ENCODE measurements at places on chromosomes 5 and 9. TPM values are rescaled to one million over a fixed set of nuclear protein-coding genes. Genes with fewer than 3 reads are reported as not detected.

Gene DMRTA1
- 1.4 TPM for polyA plus RNA-seq

- DNase-seq = no peak
Observed at GRCh38 chr9:297104-297972, 82.7 kb downstream of the DOCK8 start.

- DNase-seq = no peak
Observed at GRCh38 chr9:94699715-94700373, 26.7 kb upstream of the AOPEP start.

DNA sequence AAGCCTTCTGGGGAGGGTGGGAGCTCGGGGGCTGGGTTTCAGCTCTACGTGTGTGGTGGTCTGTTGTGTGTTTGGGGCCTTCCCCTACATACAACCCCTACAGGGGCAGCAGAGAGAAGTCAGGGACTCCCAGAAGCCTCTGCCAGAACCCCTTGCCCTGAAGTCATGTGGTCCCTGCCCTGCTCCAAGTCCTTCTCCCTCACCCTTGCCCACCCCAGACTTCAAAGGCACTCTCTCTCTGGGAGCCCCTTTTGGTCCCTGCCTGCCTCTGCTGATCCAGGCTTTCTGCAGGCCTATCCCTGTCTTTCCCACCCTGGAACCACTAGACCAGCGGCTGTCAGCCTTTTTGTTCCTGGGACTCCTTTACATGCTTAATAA is 61.1 kb upstream of the PSD2 start:
- no peak for DNase-seq

- DNase-seq = no peak
Observed at GRCh38 chr9:114124138-114124537, 25.0 kb upstream of the KIF12 start.

DNA sequence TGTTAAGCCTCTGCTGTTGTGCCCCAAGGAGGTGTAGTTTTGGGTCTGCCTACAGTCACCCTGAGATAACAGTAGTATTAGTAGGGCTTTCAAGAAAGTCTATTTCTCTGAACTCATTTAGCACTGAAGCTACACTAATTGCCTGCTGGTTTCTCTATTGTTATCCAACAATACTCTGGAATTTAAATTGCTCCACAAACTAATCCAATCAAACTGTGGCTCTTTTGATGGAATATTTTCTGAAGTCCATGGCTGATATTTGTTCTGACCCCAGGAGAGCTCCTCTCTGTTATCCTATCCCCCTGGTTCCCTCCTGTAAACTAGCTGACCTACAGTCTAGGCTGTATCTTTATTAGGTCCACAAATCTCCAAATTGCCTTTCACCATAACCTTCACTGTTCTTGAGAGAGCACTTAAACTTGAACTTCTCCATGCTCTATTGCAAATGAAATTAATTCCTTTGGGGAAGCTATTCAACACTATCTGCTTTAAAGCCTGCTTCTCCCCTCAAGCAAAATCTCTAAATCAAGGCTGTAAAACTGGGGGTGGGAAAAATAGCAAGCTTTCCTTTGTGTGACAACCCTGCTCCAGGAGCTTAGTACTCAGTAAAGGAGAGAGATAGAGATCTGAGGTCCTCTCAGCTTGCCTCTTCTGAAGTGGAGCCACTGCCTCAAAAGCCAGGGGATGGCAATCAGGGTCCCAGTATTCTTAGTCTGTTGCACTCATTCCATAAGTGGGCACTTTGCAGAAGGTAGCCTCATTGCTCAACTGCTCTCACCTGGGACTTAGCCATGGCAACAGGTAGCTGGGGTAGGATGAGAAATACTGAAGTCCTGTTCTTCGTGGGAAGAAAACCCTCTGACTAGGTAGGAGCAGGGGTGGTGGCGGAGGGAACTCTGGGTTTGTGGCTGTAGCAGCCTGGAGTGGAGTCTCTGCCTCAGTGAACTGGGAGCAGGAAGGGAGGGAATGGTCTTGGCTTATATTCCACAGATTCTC is 110.9 kb downstream of the MACIR start:
- DNase-seq = no peak

- no peak for DNase-seq
Observed at GRCh38 chr5:151492729-151493128, 45.3 kb downstream of the SLC36A1 start.
